ENCODE measurements at places on chromosomes 2 and 18.

DNA sequence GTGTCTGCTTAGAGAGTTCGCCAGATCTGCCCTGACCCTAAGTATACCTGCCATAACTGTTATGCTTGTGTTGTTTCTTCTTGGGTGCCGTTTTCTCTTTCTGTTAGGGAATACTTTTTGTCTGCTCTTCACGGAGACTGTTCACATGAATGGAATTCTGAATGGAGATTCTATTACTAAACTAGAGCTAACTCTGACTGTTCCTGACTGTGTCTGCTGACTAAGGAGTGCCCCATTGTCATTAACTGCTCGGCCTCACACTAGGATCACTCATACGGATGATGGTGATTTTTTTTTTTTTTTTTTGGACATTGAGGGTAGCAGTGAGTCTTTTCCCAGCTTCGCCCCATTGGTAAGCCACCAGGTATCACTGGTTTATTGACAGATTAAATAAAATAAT lies 104.8 kb upstream of the SLC8A1 start:
- DNase-seq = no peak

DNA sequence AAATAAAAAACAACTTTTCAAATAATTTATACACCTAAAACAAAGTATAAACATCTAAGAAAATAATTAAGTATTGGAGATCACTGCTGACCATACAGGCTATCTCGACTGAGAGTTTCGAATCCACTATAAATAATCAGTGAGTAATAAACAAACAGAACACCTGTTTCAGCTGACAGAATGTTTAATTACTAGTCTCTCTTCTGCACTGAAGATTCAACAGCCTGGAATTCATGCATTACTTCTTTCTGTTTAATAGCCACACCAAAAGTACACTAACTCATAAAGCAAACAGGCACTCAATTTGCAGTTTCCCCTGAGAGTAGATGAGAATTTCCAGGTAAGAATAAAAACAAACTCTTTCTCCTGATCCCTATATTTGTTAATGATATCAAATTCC lies 138.5 kb downstream of the RBMS1 start:
- DNase-seq = no peak

- no peak for DNase-seq
Observed at GRCh38 chr2:152573168-152573567, 144.1 kb downstream of the PRPF40A start.

- DNase-seq = no peak
Observed at GRCh38 chr2:157698430-157698829, 69.8 kb upstream of the ACVR1C start.

- no peak for DNase-seq
Observed at GRCh38 chr18:61749546-61749945, 143.3 kb downstream of the RNF152 start.

DNA sequence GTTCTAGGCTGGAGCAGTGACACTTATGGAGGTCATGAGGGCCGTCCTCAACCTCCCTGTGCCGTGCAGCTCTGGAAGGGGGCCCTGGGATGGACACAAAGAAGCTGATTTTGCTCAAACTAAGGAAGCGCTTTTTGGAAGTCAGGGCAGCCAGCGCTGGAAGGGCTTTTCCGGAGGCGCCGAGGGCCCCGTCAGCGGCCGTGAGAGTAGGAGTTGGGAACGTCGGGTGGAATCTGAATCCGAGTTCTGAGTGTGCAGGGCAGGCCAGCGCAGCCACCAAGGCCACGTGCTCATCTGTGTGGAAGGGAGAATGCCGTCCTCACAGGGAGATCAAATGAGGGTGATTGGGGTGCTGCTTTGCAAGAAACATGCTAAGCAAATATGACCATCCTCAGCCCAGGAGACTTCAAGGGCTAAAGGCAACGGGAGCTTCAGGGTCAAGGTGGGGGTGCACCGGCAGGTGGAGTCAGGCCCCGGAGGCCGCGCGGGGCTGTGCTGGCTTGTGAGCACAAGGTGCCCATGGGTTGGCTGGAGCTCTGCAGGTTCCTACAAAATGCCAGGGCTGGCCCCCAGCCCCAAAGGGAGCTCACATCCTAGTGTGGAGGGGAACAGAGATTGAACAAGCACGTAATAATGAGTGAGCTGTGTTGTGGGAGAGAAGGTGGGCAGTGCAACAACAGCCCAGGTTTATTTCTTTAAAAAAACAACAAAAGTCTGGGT lies 70.4 kb upstream of the HPCAL1 start:
- DNase-seq = no peak

DNA sequence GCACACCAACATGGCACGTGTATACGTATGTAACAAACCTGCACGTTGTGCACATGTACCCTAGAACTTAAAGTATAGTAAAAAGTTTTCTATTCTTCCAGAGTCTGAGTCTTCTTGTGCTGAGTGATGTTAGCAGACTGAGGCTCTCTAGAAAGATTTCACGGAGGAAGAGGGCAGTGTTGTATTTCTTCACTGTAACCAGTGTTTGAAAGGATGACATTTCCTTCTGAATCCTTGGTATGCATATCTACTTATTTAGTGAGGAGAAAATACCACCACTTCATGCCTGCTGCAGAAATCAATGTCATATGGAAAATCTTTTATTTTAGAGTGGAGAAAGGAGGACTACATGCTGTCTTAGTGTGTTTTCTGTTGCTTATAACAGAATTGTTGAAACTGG lies 357.1 kb downstream of the CCDC85A start:
- DNase-seq = no peak

GRCh38 chr18:22913861-22914260 lies 19.3 kb upstream of the RBBP8 start:
- DNase-seq = no peak

DNA sequence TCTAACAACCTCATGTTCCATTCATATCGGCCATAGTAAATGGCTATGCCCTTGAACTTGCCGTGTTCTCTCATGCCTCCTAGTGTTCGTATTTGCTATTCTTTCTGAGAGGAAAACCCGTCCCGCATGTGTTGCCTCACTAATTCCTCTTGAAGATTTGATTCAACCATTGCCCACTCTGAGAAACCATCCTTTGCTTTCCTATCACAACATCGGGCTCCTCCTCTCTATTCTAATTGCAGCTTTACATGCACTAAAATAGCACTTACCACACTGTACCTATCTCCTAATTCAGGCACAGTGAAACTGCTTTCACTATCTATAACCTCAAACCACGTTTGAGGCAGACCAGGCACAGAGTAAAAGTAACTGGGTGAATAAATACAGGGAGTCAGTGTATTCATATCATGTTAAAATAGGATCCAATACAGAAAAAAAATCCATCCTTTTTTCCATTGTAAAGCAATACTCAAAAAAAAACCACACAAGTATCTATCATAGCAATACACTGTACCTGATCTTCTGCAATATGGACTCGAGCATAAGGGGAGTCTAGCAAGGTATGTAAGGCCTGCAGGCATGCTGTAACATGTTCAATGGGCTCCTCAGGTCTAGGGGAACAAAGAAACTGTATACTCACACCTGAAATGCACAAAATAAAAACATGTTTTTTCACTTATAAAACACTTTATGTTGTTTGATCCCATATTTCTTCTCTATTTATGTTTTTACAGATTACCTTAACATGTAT lies 39.0 kb upstream of the STRN start:
- no peak for DNase-seq

- no peak for DNase-seq
Observed at GRCh38 chr2:178477443-178478129, 814 bp downstream of the FKBP7 start.

DNA sequence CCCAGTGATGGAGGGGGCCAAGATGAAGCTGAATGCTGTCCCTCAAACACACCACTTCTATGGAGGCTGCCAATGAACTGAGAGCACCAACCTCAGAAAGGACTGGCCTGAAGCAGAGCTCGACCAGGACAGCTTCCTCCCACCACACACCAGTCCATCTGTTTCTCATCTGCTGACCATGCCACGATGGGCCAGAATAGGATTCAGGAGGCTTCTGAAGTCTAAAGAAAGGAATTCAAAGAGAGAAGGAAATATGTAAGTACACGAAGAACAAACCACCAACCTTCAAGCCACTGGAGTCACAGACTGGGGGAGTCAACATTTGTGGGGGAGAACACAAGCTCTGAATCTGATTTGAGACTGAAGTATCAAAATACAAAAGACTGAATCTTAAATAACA lies 157.6 kb upstream of the CCDC68 start:
- DNase-seq = no peak

- DNase-seq = no peak
Observed at GRCh38 chr2:166057370-166058164, 70.3 kb downstream of the SCN1A start.

DNA sequence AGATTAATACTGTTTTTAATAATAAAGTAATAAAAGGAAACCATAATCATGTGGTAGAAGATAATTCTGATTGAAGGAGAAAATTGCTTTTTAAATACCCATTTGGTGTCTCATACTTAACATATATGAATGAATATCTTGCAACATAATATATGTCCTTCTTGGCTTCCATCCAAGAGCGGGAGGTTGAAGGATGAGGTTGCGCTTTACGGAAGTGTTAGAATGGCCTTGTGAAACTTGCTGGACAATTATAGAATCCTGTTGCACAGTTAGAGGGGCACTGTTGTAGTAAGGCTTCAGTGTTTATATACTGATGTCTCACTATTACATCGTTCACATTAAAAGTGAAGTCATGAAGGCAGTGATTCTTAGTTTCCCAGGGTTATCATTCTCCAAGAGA lies 9.4 kb downstream of the INSIG2 start:
- no peak for DNase-seq

GRCh38 chr2:191927319-191927867 lies 80.5 kb upstream of the CAVIN2 start:
- no peak for DNase-seq

GRCh38 chr2:69087912-69088240 lies 74.9 kb downstream of the ANTXR1 start:
- DNase-seq = no peak

- DNase-seq = no peak
Observed at GRCh38 chr18:3016585-3017297, 3.8 kb upstream of the LPIN2 start.

GRCh38 chr2:152557273-152557888 lies 159.9 kb downstream of the PRPF40A start:
- DNase-seq = no peak

DNA sequence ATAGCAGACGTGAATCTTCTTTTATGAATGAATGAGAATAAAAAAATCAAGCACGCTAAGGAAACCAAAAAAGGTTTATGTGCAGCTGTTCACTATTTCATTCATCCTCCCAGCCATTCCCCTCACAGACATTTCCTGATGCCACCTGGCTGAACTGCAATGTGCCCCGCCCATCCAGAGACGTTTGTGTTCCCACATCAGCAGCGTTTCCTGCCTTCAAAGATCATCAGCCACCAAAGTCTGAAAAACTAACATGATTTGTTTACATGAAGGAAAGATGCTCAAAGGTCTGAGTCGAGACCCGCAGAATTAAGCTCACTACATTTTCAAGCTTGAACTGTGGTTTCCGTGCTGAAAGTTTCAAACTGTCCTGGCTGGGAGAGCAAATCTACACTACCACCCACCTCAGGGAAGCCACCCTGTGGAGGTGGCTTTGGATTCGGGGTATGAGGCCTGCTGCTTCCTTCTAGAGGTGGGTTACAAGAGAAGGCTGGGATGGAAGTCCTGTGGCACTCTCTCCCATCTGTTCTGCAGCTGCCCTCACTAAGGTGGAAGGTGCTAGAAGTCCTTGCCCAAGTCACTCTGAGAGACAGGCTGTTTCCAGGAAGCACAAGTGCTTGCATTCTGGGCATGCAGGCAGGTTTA lies 201.3 kb upstream of the OSR1 start:
- DNase-seq = no peak

GRCh38 chr2:1572638-1573037 lies 159.4 kb downstream of the TPO start:
- no peak for DNase-seq

DNA sequence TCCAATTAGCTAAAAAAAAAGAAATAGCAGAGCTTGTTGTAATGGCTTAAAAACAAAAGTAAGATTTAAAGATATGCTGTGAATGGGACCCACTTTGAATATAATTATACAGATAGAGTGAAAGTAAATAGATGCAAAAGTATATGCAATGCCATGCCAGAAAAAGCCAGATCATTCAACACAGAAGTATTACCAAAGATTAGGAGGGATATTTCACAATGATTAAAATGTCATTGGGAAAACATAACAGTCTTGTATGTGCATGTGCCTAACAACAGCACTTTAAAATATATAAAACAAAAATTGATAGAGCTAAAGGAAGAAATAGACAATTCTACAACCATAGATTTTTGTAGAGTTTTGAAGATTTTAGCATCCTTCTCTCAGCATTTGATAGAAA lies 19.9 kb upstream of the SIGLEC15 start:
- DNase-seq = no peak

GRCh38 chr2:44086629-44087028 lies 82.0 kb upstream of the PPM1B start:
- DNase-seq = no peak

DNA sequence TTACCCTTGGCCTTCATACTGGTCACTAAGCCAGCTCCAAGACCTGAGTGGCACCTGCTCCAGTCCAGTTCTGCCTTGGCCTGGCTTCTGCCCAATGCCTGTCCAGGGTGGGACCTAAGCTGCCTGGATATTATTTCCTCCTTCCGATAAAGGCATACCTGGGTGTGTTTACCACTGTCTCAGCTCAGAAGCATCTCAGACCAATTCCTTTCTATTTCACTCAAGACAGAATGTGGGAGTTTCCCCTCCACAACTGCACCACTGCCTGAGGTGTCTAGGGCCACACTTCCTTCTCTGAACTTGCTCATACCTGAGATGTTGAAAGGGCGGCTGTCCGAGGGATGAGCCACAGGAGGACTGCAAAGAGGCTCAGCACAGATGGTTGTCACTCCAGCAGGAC lies 18.4 kb upstream of the CAB39 start:
- no peak for DNase-seq

- no peak for DNase-seq
Observed at GRCh38 chr2:241114836-241115235, 12.7 kb upstream of the MTERF4 start.

DNA sequence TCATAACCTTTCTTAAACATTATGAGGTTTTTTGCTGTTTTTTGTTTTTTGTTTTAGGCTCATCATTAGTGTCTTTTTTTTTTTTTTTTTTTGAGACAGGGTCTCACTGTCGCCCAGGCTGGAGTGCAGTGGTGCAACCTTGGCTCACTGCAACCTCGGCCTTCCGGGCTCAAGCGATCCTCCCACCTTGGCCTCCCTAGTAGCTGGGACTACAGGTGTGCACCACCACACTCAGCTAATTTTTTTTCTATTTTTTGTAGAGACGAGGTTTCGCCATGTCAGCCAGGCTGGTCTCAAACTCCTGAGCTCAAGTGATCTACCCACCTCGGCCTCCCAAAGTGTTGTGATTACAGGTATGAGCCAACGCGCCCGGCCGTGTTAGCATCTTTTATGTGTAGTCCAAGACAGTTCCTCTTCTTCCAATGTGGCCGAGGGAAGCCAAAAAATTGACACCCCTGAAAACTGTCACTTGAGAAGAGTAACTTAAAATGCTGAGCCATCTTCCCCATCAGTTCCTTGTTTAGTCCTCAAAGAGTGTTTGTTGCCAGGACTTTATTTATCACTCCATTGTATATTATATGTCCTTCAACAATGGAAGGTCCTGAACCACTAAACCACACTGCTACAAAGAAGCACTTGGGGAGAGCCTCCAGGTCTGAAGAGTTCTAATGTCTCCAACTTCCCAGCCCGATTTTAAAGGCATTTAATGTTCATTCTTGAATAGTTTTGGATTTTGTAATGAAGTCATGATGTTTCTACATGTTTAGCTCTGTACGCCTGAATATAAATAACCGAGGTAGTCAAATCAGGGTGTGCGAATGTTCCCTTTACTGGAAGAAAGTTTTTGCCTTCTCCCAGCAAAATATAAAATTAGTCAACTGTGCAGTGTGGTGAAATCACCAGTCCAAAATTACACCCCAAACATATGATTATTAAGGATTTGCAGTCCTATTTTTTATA lies 26.4 kb downstream of the ZNF516 start:
- no peak for DNase-seq

- no peak for DNase-seq
Observed at GRCh38 chr2:61962095-61962984, 56.9 kb downstream of the COMMD1 start.

Measured in stimulated activated CD4-positive, alpha-beta T cell treated with anti-CD3 and anti-CD28 coated beads, Interleukin-1b, Interleukin-23, amount 100 ng/mL, for 1 hour (primary cell).